Esophagus (tissue), 2 donors: ENCODE measurements at places on chromosomes 12 and 14. TPM values are rescaled to one million over a fixed set of nuclear protein-coding genes. Genes with fewer than 3 reads are reported as not detected.

KRT83 gene
- polyA plus RNA-seq = not detected

LBHD2 gene
- not detected for polyA plus RNA-seq

ZNF385A gene
- 49.9 TPM for polyA plus RNA-seq

CACNA1C gene
- 2.1 TPM for polyA plus RNA-seq

GALNT16 gene
- polyA plus RNA-seq = 0.39 TPM

NRIP2 gene
- 0.47 TPM for polyA plus RNA-seq

NFATC4 gene
- 20.9 TPM for polyA plus RNA-seq
